ENCODE measurements at places on chromosomes 6 and 20.

DNA sequence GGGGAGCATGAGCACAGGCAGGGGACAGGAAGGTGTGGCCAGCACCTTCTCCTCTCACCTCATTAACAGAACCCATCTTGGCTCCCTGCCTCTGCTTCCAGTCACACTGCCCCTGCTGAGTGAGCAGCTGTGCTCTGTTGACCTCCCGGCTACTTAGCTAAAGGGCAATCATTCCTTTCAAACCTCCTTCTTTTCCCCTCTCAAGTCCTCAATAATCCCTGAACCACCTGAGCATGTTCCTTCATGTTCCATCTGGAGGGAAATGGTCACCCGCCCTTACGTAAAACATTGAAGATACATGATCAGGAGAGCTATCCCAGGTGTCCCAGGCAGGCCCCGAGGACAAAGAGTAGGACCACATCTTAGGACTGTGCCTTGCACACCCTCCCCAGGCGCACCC lies 21.7 kb upstream of the MRPS10 start:
- DNase-seq, result no peak

DNA sequence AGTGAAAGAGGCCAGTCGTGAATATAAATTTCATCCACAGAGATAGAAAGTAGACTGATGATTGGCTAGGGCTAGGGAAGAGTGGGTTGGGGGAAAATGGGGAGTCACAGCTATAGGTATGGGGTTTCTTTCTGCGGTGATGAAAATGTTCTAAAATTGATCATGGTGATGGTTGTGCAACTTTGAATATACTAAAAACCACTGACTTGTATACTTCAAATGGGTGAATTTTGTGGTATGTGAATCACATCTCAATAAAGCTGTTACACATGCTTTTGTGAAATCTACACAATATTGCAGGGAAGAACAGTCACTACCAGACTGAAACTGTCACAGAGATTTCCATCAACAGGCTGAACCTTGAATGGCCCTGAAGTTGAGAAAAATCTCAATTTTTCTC lies 61.5 kb downstream of the LYRM4 start:
- no peak for DNase-seq

GRCh38 chr20:50794181-50794845 lies 548 bp upstream of the BCAS4 start:
- no peak for DNase-seq

DNA sequence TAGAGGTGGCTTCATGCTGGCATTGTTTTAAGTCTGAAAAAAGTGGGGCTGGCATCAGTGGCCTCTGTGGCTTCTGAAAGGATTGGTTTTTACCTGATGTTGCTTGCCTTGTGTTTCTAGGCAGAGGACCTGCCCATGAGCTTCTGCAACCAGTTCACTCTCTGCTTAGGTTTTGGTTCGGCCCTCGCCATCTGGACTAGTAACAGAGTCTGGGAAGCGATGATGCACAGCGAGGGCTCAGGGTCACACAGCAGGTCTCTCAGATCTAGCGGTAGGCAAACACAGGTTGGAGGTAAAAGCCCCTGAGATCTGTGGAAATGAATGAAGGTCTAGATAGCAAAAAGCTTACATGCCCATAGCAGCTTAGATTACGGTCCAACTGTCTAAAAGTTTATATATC lies 6.8 kb upstream of the RBL1 start:
- no peak for DNase-seq

- DNase-seq, result peak; percentile 28
Measured at GRCh38 chr6:54198134-54198533, 86.9 kb downstream of the MLIP start.

DNA sequence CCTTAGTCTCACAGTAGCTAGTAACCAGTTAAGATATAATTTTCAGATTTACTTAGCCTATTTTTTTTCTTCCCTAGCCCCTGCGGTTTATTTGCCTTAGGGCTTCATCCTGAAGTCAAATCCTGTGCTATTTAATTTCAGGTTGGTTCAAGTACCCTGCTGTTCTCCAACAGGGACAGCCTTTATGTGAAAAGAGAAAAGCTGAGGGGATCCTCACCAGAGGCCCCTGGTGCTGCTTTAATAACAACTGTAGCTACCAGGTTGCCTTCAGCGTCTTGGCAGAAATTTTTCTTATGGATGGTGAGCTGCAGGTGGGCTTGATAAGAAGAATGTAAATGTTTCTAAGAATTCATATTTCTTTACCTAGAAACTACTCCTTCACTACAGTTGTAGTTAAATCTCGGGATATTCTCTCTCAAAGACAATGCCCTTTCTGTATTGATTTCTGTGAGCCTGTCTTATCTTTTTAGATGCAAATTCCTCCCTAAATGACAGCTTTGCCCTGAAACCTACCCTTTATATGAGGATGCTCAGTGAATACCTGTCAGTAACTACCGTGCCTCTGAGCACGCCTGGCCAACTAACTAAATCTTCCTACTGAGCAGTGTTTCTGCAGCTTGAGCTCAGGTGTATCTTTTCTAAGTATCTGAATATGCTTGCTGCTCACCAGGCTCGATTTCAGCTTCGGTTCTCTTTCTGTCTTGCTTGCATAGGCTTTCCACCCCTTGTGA lies 320.5 kb downstream of the MMUT start:
- DNase-seq, result no peak

DNA sequence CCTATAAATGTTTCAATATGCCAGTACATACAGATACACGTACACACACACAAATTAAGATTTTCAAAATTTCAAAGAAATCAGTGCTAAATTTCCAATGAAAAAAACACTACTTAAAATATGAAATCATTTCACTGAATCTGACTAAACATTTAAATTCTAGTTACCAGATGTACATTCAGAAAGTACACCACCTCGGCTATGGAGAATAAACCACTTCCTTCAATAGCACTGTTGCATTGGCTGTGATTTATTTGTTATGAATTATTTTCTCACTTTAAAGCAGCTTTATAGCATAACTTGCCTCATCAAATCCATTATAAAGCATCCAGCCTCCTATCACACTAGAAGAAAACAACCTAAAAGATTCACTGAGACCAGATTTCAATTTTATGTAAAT lies 36.6 kb downstream of the HBS1L start:
- DNase-seq, result no peak

- DNase-seq, result peak; percentile 52
Measured at GRCh38 chr6:89818977-89819335, 638 bp downstream of the MDN1 start.

DNA sequence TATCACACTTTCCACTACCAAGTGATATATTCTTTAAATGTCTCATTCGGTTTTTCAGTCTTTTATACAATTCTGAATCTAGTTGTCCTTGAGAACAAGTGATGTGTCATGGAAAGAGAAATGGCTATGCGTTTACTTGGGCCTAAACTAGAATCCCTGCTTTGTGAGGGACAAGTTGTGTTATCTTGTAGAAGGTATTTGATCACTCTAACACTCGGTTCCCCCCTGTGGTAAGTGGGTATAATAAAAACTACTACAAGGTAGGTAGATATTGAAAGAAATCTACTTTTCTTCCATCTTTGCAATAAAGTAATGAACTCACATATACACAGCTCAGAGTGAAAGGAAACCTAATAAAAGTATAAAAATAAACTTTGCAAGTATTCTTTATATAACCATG lies 108.9 kb downstream of the MANEA start:
- DNase-seq, result no peak

GRCh38 chr20:23159947-23160318 lies 73.8 kb upstream of the CD93 start:
- peak; percentile 61 for DNase-seq

DNA sequence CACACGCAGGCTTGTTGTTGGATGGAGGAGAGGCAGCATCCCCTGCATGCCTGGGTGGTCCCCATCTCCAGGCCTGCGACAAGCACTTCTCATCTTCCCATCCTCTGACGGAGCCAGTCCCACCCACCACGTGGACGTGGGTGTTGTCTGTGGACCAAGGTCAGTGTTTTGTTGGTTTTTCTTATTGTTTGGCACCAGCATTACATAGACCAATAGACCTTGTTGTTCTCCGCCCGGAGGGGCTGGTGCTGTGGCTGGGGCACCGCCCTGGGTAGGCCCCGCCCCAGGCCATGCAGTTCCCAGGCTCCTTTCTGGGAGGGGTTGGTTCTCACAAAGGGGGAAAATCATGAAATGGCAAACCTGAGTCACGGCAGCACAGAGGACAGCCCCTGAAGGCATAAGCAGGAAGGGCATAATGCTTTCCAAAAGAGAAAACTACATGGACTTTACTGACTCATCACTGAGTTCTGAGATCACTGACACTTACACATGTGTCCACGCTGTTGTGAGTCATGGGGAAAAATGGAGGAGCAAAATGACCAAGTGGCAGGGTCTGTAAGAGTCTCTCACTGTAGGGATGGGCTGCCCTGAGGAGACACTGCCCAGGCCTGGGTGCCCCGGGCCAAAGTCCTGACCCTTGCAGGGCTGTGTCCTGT lies 90.8 kb downstream of the THBS2 start:
- peak; percentile 98 for DNase-seq
